Left kidney (tissue), 8 donors: ENCODE measurements at places on chromosomes 4 and X. TPM values are rescaled to one million over a fixed set of nuclear protein-coding genes. Genes with fewer than 3 reads are reported as not detected.
A peak's percentile ranks its signal among the peaks of the same experiment; 100 is the strongest.

DNA sequence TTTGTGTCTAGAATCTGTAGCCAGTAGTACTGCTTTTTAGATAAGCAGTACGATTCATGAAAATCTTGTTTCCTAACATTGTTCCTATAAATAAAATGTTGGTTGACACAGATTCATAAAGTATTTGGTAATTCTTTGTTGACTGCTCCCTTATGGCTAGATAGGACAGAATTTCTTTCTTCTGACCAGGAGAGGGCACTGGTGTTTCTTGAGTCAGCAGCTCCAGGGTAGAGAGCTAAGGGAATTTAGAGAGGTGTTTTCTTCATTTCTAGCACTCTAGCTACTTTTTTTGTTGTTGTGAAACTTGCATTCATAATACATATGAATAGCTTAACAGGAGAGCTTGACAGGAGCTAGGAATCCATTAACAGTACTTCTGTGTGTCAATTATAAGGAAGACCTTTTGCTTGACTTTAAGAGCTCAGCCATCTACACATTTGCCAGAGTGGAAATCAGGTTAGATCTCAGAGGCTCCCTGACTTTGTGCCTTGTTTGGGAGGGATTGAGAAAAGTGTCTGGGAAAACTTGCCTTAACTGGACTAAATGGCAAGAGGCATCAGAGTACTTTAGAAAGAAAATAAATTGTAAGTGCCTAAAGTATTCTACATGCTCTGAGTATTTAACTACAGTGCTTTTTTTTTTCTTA is 756.1 kb downstream of the SH3BGRL start:
- DNase-seq: peak; percentile 6

- no peak for DNase-seq
Observed at GRCh38 chr4:6125103-6125651, 75.2 kb downstream of the JAKMIP1 start.

Gene ABCG2
- 8.2 TPM for polyA plus RNA-seq

GRCh38 chrX:23822397-23822796 is 39.4 kb downstream of the SAT1 start:
- no peak for DNase-seq

Gene PASD1
- polyA plus RNA-seq: 0.05 TPM

GRCh38 chr4:21765810-21766407 is 182.7 kb downstream of the KCNIP4 start:
- DNase-seq: peak; percentile 67

DNA sequence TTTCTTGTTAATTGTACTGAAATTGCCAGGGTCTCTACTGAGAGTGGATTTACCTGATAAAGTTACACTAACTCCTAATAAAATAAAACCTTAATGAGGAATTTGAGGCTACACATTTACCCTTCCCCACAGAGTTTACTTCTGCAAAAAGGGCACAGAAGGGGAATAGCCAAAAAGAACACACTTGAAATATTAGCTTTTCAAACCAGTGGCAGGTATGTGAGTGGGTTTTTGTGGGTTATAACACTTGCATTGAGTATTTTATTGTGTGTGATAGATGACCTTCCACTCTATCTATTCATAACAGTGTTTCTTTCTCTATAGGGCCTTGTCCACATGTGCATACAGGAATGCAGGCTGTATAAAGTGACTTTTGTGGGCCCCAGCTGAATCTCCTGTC is 5.0 kb upstream of the GPR174 start:
- no peak for DNase-seq

Gene ETDC
- polyA plus RNA-seq: not detected

DNA sequence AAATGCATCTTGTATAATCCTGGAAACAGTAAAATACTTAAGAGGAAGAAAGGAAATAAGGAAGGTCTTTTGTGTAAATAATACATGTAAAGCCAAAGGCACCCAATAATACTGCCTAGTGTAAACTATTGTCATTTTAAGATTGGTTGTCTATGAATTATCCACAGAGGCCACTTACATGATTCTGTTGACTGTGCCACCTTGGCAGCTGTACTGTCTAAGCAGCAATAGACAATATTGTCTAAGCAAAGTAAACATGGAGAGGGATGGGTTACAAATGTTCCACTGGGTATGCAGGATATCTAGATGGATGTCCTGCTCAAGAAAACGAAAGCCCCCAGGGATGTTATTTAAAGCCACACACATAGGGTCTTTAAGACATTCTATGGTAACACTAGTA is 19.4 kb downstream of the BEND4 start:
- DNase-seq: no peak

- no peak for DNase-seq
Observed at GRCh38 chr4:56739066-56739777, 58.1 kb upstream of the HOPX start.

GRCh38 chrX:134930501-134930900 is 60.3 kb upstream of the SMIM10 start:
- no peak for DNase-seq

Gene CYBB
- polyA plus RNA-seq: 12.6 TPM

Gene ADAM29
- polyA plus RNA-seq: 0.07 TPM

DNA sequence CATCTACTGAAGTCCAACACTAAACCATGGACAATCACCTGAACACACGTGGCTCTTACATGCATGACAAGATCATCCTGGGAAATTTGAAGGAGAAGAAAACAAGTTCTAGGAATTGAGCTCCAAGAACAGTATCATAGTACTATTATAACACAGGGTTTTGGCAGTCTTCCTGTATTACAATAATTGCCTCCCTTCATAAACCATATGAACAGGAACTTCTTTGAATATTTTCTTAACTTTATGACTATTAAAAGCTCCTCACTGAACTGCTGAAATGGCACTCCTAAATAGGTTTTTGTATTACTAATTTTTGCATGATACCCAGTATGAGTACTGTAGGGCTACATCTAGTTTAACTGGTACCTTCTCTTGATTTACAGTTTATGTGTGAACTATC is 130.0 kb downstream of the ZAR1 start:
- DNase-seq: no peak

DNA sequence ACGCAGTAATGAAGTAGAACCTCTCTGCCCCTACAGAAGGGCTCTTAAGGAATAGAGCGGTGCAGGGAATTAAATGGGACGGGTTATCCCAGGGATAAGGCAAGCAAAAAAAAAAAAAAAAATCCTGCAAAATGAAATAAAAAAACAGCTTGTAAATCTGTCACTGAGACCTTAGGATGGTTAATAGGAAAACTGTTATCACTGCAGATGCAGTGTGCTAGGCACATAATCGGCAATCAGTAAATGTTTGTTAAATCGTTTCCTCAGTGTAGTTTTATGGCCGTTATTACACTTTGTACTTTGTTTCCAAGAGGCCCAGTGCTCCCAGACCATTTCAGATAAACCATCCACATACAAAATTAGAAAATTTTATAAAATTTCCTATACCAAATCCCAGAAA is 1.0 kb downstream of the HNRNPH2 start:
- no peak for DNase-seq
